ENCODE measurements at places on chromosomes 6 and 20.

DNA sequence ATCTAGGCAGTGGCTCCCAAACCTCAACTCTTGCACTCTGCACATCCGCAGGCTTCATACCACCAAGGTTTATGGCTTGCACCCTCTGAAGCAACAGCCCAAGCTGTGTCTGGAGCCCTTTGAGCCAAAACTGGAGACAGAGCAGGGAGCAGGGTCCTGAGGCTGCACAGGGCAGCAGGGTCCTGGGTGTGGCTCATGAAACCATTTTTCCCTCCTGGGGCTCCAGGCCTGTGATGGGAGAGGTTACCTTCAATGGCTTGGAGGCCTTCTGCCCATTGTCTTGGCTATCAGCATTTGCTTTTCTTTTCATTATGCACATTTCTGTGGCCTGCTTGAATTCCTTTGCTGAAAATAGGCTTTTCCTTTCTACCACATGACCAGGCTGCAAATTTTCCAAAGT is 6.3 kb upstream of the FAM184A start:
- no peak for DNase-seq

DNA sequence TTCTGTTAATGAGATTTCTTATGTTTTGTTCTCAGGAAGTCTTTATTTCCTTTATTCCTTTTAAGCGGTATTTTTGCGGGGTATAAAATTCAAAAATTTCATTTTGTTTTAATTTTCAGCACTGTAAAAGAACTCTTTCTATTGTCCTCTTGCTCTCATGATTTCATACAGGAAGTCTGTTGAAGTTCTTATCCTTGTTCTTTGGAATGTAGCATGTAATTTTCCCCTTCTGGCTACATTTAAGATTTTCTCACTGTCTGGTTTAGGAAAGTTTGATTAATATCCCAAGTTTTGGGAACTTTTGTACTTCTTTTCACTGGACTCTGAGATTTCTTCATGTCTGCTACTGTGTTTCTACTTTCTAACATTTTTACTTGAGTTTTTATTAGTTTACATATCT is 581.4 kb upstream of the GJE1 start:
- no peak for DNase-seq

DNA sequence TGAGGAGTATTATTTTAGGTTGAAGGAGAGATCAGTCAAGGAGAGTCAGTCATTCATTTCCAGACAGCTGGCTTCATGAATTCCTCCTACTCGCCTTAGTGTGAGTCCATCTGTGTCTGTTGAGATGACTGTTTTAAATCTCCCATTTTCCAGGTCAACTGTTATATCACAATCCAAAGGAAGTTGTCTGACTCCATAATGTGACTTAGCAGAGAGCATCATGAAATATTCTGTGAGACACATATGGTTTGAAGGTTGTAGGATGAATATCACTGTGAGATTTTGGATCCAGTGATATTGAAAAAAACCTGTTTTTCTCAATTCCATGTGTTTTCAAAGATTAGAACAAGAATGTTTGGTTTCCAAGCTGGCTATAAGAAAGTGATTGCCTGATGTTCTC is 530.2 kb upstream of the MAN1A1 start:
- no peak for DNase-seq

- no peak for DNase-seq
Observed at GRCh38 chr20:17646209-17646960, 35.7 kb downstream of the RRBP1 start.

GRCh38 chr6:135002974-135003703 is 51.5 kb downstream of the HBS1L start:
- no peak for DNase-seq

DNA sequence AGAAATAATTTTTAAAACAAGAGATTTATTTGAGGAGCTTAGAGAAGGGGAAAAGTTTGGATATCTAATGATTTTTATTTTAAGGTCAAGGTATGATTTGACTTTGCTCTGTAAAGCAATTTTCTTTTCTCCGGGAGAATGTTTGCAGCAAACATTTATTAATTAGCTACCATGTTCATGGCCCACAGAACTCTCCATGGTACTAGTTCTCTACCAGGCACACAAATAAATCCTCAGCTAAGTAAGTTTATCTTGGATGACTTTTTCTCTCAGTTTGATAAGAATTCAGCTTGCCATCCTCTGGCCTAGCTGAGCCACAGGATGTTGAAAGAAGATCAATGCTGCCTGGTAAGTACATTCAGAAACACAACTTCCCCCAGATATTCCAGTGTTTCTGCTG is 94.3 kb downstream of the PHACTR3 start:
- no peak for DNase-seq

DNA sequence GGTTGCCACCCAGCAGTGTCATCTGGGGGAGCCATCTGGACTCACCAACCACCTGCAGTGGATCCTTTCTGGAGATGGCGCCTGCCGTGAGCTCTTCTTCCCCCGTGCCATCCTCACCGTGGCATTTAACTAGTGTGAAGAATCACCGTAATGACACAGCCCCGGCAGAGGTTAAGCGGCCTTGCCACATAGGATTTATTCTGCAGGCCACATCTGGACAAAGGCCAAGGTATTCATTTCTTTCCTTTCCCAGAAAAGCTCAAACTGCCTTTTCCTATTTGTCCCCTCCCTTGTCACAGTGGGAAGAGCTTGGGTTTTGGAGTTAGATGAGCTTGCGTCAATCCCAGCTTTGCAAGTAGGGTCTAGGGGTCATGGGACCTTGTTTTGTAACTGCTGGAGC is 88.4 kb downstream of the PXDC1 start:
- no peak for DNase-seq

GRCh38 chr6:166692723-166693302 is 65.8 kb upstream of the RPS6KA2 start:
- no peak for DNase-seq

GRCh38 chr6:138654715-138655634 is 118.6 kb upstream of the CCDC28A start:
- no peak for DNase-seq

GRCh38 chr6:165689699-165690098 is 26.7 kb upstream of the PDE10A start:
- no peak for DNase-seq

- DNase-seq = no peak
Observed at GRCh38 chr6:104711371-104711770, 148.3 kb downstream of the HACE1 start.

DNA sequence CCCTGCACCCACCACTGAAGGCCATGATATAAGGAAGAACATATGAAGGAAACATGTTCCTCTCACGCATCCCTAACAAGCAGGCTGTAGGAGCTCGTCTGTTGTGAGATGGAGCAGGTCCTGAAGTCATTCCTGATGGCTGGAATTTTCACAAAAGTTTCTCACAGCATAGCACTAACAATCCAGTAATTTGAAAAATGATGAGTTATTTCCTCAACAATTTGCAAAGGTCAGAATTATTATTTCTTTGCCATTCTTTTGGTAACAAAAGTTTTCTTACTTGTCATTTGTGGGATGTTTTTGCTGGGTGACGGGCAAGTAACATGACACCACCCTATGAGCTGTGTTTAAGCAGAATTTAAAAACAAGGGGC is 27.6 kb upstream of the FRMD1 start:
- DNase-seq = no peak

DNA sequence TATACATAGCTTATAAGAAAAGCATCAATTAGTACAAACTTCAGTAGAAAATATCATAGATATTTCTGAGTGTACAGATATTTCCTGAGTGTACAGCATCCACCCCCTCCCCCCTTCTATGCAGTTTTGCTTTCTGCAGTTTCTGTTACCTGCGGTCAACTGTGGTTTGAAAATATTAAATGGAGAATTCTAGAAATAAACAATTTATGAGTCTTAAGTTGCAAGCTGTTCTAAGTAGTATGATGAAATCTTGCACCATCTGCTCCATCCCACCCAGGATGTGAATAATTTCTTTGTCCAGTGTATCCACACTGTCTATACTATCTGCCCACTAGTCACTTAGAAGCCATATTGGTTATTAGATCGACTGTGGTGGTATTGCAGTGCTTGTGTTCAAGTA is 15.8 kb upstream of the GPR63 start:
- DNase-seq = no peak

DNA sequence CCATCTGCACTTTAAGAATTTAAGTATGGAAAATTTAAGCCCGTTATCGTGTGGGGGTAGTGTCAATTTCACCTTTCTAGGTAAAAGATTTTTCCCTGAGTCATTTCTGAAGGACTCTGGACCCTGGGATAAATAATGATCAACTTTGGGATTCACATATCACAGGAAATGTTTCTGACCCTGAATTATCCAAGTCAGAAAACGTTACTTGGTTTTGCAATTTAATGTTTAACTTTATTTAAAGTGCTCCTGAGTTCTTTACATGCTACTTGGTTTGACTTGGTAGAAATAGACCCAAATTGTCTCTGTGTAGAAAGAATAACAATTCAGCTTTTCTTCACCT is 1.5 kb upstream of the SLC17A3 start:
- DNase-seq = no peak

Data from brain (organoid and tissue), 16 donors.